ENCODE measurements at places on chromosomes 7 and 10.

- no peak for DNase-seq
Observed at GRCh38 chr7:16367115-16367514, 54.2 kb downstream of the CRPPA start.

GRCh38 chr7:107773027-107773426, 29.1 kb downstream of the CBLL1 start:
- no peak for DNase-seq

DNA sequence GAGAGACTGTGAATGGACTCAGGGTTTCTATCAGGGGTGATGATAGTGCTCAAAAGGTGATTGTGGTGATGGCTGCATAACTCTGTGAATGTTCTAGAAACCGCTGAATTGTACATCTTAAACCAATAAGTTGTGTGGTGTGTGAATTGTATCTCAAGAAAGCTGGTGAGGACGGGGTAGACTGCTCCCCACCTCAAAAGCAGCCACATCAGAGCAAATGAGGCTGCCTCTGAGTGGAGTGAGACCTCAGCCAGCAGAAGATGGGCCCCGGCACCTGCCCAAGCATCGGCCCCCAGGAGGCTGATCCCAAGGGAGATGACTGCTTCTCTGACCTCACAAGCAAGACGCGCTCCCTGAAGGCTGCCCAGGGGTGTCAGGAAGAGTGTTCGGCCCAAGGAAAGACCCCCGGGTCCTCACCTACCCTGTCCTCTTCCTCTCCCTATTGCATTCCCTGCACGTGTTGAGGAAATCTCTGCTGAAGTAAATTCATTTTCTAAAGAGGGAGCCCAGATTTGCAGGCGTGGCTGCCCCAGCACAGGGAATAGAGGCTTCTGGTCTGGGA, 279.3 kb upstream of the SHH start:
- DNase-seq: no peak

DNA sequence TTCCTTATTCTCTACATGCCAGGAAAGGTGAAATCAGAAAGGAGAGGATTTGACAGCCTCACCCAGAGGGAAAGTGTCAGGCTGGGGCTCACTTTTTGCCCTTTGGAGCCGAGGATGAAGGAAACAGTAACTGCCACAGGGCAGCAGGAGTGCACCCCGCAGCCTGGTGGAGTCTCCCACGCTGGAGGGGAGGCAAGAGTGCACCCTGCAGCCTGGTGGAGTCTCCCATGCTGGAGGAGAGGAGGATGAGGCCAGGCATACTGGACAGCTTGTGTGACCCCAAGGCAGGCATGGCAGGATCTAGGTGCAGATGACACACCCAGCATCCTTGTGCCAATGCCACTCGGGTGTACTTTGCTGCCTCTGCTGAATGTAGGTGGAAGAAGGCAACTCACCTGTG, 484.0 kb downstream of the DNAJB6 start:
- no peak for DNase-seq

- no peak for DNase-seq
Observed at GRCh38 chr7:151773797-151774196, 103.1 kb downstream of the PRKAG2 start.

- no peak for DNase-seq
Observed at GRCh38 chr7:70322856-70323255, 724.6 kb downstream of the AUTS2 start.

GRCh38 chr10:74058658-74059057, 60.7 kb downstream of the VCL start:
- no peak for DNase-seq

DNA sequence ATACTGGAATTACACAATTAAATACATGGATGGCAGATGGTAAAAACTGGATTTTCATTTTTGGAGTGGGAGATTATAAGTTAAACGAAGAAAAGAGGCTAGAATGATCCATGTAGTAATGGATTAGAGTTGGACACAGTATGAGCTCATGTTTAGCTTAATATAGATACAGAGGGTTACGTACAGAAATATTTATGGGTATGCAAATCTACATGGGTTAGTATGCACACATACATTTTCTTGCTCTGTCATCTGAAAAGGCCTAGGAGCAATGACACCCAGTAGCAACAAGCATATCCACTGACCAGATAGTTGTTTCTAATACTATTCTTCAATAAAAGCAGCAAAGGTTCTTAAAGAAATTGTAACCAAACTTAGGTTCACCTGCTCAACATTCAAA, 366.4 kb downstream of the SEMA3D start:
- no peak for DNase-seq

GRCh38 chr10:44173608-44173894, 211.3 kb downstream of the CXCL12 start:
- no peak for DNase-seq

DNA sequence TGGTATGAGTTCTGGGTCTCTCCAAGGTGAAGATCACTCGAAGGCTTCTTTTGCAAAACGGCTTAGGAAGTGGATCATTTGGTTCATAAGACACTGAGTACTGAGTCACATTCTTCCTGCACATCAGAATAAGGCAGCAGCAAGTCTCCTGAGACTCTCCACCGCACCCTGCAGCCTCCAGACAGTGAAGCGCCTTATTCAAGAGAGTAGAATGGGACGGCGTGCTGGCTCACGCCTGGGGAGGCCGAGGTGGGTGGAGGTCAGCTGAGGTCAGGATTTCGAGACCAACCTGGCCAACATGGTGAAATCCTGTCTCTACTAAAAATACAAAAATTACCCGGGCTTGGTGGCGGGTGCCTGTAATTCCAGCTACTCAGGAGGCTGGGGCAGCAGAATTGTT, 70.3 kb downstream of the C10orf143 start:
- no peak for DNase-seq

GRCh38 chr7:67918158-67918557, 921.5 kb downstream of the TYW1 start:
- no peak for DNase-seq

- no peak for DNase-seq
Observed at GRCh38 chr10:101558204-101558603, 29.9 kb downstream of the POLL start.
